ENCODE measurements at places on chromosomes 7 and 10.
A peak's percentile ranks its signal among the peaks of the same experiment; 100 is the strongest.

- DNase-seq = no peak
These were observed 37.4 kb downstream of the GRID1 start for GRCh38 chr10:86329093-86329710.

- DNase-seq = no peak
These were observed 7.4 kb upstream of the MICALL2 start for GRCh38 chr7:1466524-1467271.

DNA sequence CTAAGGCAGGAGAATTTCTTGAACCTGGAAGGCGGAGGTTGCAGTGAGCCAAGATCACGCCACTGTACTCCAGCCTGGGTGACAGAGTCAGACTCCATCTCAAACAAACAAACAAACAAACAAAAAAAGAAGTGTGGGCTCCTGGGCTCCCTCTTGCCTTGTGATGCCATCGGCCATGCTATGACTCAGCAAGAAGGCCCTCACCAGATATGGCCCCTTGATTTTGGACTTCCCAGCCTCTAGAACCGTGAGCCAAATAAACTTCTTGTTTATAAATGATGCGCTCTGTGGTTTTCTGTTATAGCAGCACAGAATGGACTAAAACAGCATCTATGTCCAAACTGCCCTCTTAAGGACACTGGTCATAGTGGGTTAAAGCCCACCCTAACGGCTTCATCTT is 29.9 kb upstream of the RHEB start:
- no peak for DNase-seq

- DNase-seq = no peak
These were observed 112.4 kb upstream of the IFRD1 start for GRCh38 chr7:112337892-112338291.

GRCh38 chr10:109358325-109358724 is 565.0 kb downstream of the XPNPEP1 start:
- DNase-seq = peak; percentile 14

DNA sequence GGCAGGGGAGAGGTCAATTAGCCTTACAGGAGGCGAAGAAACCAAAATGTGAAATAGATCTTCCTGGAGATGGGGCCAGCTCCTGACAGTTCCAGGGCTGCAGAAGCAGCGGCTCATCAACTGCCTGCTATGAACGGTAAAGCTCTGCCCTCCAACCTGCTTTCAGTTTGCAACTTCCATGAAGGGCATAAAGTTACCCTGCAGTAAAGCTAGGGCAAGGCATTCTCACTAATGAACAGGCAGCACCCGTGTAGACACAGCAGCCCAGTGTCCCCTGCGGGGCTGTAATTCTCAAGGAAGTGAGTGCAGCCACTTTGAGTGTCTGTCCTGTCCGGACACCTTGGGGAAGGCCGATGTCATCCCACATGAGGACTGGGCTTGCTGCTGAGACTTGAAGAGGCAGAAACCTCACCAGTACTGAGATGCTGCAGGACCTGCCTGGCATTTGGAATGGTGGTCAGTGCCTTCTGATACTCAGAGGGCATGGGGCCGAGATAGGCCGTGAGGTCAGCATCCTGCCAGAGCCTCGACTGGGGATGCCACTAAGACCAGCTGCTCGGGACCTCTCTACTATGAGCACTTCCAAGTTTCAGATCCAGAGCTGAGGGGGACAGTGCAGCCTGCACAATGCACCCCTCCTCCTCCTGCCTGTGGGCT is 26.1 kb upstream of the C10orf53 start:
- DNase-seq = no peak

DNA sequence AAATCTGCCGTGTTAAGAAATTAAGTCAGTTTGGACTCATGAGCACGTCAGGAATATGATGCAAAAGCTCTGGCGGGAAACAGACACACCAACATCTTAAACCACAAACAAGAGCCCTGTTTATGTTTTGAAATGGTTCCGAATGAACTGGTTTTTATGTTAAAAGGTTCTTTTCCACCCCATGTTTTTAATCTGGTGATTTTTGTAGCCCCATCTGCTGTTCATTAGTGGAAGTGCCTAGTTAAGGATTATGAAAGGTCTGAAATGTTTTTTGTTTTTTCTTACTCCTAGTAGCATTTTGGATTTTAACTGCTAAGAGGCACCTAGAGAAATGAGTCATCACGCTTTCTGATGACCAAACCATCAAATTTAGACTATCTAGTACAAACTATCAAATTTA is 404.1 kb upstream of the MKI67 start:
- no peak for DNase-seq

GRCh38 chr10:122044713-122045112 is 55.8 kb downstream of the TACC2 start:
- DNase-seq = no peak

DNA sequence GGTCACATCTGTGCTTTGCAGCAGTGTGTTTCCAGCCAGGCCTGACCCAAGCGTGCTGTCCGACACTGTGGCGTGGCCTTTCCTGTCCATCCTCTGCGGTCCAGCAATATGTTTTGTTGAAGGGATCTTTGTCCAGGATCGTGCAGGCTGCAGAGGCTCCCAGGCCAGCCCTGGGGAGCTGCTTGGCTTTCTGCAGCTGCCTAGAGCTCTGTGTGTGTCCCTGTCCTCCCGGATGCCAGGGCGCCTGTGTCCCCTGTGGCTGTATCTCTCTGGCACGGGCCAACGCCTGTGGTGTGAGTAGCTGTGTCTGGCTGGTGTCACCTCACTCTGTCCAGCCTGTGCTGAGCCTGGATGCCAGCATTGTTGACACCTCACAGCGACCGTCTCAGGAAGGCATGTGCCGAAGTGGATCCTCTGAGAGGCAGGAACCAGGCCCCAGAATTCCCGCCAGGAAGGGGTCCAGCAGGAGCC is 94.5 kb downstream of the INPP5A start:
- DNase-seq = no peak

DNA sequence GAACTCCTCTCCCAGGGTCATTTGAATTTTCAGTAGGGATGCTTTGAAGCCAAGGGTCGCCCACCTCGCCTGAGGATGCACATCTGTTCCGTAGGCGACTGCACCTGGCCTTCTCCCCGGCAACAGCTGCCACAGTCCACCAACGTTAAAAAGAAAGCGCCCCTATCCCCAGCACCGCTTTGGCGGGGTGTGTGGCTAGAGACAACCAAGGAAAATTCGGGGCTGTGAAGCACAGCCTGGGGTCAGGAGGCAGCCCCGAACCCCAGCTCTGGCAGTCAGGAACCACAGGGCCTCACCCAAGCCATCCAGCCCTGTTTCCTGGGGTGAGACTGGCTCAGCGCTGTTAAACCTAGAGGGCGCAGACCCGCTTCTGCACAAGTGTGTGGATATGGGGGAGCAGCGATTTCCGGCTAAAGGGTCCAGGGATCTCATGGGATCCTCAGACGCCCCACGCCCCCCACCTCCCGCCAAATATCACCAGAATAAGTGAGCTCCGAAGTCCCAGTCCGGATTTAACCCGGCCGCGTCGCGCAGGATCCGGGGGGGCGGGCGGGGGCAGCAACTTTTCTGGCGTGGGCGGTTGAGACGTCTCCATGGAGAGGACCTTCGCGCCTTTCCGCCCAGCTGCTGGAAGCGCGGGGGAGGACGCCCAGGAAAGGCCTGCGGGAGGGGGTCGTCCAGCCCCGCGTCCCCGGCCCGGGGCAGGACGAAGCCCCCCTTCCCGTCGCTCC is 822 bp downstream of the ZC3HAV1L start:
- no peak for DNase-seq

GRCh38 chr7:150852371-150852905 is at the start of gene AOC1:
Gene AOC1, plus strand, starts transcription at chr7:150852517. Its CDS starts 3,954 bp downstream, at chr7:150856471.
- no peak for DNase-seq

All from LNCaP clone FGC (cell line).